ENCODE measurements at places on chromosomes 16 and 17. TPM values are rescaled to one million over a fixed set of nuclear protein-coding genes. Genes with fewer than 3 reads are reported as not detected.

The CCL3 gene
- not detected for total RNA-seq

The TMC7 gene
- 7.8 TPM for total RNA-seq

The TP53TG3 gene
- 0.66 TPM for total RNA-seq

The CCL4 gene
- not detected for total RNA-seq

The CSF3 gene
- total RNA-seq = 0.97 TPM

The DNAI2 gene
- not detected for total RNA-seq

The KRTAP4-2 gene
- not detected for total RNA-seq

The GLIS2 gene
- 28.3 TPM for total RNA-seq

The KRTAP1-5 gene
- total RNA-seq = not detected

The SDR42E1 gene
- 1.9 TPM for total RNA-seq

The SLC46A1 gene
- 17.6 TPM for total RNA-seq

The NFE2L1 gene
- total RNA-seq = 102 TPM

The GPR179 gene
- total RNA-seq = not detected

The CTRL gene
- total RNA-seq = 1.6 TPM

The MFSD11 gene
- total RNA-seq = 19.4 TPM

The WNT9B gene
- not detected for total RNA-seq

The ACSM5 gene
- not detected for total RNA-seq

The KCNH6 gene
- not detected for total RNA-seq

The TMEM235 gene
- not detected for total RNA-seq

The CES4A gene
- 3.3 TPM for total RNA-seq

The GRB7 gene
- total RNA-seq = 4.8 TPM
